ENCODE measurements at places on chromosomes 16 and 17.

GRCh38 chr16:67015313-67015731 lies 13.6 kb upstream of the CBFB start:
- peak; percentile 43 for DNase-seq

GRCh38 chr17:3547628-3548027 lies 10.0 kb downstream of the TRPV3 start:
- DNase-seq = no peak

GRCh38 chr16:81492311-81492761 lies 47.7 kb downstream of the CMIP start:
- DNase-seq = no peak

DNA sequence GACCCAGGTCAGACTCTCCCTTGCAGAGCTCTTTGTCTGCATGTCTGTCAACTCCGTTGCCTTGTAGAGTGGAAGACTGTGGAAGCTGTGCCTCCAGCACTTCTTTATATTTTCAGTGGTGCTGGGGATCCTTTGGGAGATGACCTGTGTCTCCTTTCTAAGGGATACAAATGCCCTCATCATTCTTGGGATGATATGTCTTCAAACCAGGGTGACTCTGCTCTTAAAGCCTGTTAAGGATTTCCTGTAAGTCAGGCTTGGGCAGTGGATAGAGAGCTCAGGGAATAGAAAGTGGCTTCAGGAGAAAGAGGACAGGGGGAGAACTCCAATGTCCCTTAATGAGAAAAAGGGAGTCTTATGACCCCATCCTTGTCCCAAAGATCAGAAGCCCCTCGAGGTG lies 1.5 kb downstream of the HOXB3 start:
- DNase-seq = no peak

DNA sequence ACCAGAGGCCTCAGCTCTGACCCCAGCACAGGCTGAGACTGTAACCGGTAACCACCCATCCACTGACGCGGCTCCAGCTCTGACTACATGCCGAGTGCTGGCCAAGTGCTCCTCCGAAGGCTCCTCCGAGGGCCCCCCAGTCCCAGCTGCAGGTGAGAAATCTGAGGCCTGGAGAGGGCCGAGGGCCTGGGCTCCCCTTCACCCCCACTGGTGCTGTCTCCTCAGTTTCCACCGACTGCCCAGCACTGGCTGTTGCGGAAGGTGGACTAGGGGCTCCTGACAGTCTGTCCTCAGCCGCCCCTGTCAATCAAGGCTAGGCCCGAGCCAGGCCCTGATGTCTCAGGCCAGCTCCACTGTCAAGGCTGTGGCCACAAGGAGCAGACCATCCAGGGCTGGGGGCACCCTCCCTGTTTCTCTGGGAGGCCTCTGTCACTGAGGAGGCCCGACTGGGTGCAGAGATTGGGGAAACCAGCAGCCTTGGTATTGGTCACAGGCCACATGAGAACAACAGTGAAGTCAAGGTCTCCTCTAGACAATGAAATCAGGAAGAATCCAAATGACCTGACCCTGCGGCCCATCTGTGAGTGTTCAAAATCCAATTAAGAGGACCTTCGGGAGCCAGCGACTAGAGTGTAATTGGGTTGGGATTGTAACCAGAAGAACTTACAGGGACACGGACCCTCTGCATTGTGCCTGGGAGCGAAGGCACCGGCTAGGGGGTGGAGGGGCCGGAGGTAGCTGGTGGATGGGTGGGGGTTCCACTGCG lies 5.1 kb downstream of the TMEM235 start:
- no peak for DNase-seq

DNA sequence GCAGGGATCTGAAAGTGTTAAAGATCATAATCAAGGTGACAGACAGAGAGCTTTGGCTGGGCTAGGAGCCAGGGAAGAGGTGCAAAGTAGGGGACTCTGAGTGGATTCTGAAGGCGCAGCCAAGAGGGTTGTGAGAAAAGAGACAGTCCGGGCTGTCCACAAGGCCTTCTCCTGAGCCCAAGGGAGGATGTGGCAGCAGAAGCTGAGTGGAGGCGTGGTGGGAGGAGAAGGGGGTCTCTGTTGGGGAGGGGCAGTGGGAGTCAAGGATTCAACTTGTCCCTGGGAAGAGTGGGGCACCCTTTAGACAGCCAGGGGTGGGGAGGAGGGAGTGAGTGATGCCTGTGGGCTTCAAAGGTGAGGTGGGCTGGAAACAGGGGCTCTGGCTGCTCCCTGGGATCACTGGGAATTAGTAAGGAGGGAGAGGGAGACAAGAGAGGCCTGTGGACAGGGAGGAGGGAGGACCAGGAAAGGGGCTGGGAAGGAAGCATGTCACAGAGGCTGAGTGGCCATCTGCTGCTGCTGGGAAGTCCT lies 10.6 kb downstream of the CES1 start:
- no peak for DNase-seq

DNA sequence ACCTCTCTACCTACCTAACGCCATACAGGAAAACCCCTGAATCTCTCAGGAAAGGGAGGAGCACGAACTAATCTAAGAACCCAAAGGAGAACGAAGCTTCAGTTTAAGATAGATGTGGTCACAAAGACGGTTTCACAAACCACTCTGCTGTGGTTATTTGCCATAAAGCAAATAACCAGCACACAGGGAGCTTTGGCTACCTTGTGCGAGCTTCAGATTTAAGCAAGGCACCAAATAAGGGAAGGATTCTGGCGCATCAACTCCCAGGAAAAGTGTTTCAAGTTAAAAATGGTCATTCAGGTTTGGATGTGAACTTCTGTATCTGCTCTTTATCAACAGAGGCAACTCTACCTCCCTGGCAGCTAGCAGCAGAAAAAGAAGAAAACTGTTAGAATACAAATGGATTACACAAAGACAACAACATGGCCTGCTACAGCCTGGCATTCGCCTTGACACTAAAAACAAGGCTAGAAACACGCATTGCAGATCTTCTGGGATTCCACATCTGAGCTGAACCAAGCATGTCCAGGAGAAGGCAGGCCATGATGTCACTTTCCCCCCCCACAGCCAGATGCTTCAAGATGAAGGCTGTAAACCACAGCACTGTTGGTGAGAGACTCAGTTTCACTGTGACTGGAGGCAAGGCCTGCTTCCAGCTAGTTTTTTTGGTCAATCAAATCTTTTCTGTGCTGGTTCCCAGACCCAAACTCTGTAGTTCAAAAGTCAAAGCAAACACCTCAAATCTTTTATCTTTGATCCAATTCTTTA lies 43.6 kb downstream of the SMG6 start:
- DNase-seq = peak; percentile 84

DNA sequence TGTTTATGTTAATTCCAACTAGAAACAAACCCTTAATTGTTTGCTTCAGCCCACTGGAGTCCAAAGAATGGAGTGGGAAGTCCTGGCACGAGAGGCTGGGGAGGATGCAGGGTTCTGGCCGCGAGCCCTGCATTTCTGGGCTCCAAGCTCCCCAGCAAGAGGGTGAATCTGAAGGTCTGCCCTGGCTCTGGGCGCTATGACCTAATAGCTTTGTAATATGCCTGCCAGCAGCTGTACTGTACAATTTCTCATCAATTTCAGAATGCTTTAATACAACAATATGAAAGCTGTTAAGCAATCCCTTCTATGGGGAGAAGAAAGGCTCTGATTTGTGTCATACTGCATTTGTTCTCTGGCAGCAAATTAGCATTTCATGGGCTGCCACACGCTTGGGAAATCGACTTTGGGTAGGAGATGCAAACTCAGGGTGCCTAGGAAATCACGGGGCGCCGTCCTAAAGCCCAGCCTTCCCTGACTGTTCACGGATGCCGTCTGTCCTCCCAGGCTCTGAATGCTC lies 43.8 kb downstream of the NDEL1 start:
- no peak for DNase-seq

- no peak for DNase-seq
Observed at GRCh38 chr17:6079960-6080359, 9.8 kb downstream of the WSCD1 start.

GRCh38 chr16:53291757-53292392 lies 142.4 kb upstream of the RBL2 start:
- DNase-seq = no peak

Data from activated effector memory CD4-positive, alpha-beta T cell treated with anti-CD3 and anti-CD28 coated beads, Interleukin-2, amount 50 U/mL, for 16 hours (primary cell).